ENCODE measurements at places on chromosomes 1 and 21.

GRCh38 chr1:16630661-16631247 lies 17.4 kb upstream of the NBPF1 start:
- no peak for DNase-seq

- no peak for DNase-seq
These were observed 89.6 kb downstream of the TGFBR3 start for GRCh38 chr1:91796390-91796654.

DNA sequence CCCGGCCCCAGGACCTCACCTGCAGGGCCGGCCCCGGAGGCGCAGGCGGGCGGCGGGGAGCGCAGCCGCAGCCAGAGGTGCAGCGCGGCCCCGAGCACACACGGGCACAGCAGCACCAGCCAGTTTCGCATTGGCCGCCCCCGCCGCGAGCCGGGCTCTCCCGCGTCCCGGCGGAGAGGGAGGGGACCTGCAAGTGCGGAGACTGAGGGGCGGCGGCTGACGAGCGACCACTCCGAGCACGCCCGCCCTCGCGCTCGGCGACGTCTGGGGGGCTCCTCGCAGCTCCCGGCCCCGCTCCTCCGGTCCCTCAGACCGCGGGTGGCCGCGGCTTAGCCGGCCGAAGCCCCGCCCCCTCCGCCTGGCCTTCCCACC lies at the start of gene B3GALNT2:
TSS of gene B3GALNT2 (minus strand) at position 331 of the 372 bp plus-strand sequence. CDS start at position 131, 200 bp downstream.
- DNase-seq: no peak

DNA sequence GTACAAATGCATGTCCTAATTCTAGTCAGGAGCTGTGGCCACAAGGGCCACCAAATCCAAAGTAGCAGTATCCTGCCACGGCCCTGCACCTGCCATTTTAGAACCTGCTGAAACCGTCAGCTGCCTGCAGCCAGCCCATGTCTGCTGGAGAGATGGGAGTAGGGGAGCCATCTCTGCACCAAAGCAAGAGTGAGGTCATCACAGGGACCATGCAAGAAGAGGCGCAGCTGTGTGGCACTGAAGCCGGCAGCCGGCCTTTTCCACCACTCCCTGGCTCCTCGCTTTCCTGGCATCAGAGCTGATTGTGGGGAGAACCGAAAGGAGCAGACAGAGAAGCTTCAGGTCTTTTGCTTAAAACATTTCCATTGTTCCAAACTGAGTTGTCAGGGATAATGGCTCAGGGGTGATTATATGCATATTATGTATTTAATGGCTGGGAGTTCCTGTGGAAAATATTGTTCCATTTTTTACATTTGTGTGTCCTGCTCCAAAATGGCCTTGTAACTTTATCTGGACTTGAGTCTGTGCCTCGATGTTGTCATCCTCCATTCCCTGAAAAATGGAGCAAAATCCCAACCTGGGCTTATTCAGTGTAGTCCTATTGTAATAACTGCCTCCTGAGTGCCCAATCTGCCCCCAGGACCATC lies 18.7 kb upstream of the NBL1 start:
- no peak for DNase-seq

DNA sequence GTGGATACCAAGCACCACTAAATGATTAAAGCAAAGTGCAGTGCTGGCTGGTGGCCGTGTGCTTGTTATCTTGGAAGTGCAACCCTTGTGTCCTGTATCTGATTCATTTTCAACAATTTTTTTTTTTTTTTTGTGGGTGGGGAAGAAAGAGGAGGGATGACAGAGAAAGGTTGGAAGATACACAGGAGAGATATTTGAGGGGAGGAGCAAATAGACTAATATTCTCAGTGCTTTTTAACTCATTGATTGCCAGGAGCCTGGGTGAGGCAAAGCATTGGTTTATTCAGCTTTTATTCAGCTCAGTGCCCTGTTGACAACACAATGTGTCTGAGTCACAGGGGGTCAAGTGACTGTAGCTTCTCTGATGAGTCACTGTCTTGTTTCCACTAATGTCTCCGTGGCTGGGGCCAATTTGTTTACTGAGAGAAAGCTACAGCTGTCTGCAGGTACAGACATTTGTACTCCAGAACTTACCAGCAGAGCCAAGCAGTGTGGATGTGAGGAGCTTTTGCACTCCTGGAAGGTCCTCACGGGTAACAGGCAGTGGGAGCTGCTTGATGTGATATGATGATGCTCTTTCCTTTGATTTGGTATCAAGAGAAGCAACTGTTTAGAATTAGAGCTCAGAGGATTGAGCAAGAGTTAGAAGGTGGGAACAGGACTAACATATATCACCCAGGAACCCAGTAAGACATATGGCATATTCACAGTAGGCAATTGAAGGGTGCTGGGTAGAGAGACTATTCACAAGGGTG lies 23.6 kb upstream of the DNM3 start:
- no peak for DNase-seq

DNA sequence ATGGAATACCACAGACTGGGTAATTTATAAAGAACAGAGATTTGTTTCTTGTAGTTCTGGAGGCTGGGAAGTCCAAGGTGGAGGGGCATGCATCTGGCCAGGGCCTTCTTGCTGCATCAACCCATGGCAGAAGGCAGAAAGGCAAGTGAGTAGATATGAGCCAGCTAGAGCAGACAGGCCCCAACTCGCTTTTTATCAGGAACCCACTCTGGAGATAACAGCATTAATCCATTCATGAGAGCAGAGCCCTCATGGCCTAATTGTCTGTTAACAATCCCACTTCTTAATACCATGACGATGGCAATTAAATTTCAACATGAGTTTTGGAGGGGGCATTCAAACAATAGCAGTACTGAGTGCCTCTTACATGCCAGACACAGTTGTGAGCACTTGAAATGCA lies 87.2 kb upstream of the SOX13 start:
- DNase-seq: no peak

- no peak for DNase-seq
These were observed 181.9 kb downstream of the LMO4 start for GRCh38 chr1:87510540-87510939.

DNA sequence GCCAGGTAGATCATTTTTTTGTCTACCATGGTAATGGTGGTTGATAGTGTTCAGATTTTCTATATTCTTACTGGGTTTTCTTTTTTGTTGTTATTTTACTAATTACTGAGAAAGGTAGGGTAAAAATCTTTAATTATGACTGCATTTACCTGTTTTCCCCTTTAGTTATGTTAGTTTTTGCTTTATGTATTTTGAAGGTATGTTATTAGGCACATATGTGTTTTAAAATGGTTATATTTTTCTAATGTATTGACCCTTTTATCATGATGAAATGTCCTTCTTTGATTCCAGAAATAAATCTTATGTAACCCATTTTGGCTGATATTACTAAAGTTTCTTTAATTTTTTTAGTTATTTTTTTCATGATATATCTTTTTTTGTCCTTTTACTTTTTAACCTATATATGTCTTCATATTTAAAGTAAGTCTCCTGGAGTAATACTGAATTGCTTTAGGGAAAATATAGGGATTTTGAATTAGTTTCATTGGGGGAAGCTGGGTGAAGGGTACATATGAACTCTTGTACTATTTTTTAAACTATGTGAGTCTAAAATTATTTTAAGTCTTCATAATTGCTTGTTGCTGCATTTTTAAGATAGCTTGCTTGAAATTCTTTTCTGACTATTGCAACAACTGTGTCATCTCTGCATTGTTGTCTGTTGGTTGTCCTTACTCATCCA lies 22.4 kb downstream of the SLC35A3 start:
- no peak for DNase-seq

DNA sequence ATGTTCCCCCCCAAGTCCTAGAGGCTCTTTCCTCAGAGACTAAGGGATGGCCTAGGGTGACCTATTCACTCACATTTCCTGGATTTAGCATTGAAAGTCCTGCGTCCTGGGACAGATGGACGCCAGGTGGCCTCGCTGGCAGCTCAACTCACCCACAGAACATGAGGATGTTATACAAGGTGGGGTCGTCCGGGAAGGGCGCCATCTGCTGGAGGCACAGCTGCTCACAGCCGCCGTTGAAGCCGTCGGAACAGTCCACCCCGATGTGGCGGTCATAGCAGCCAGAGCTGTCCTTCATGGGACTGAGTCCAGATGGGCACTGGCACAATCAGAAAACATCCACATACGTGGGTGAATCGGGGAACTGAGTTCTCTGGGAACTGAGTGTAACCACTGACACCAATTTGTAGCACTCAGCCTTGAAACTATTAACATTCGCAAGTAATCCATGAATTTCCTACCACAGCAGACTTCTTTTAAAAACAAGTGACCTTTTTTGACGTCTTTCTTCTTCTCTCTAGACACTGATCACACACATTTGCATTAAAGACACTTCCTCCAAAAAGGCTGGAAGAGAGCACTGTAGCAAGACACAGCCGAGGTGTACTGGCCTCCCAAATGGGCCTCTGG lies 215.4 kb downstream of the ASTN1 start:
- DNase-seq: no peak

DNA sequence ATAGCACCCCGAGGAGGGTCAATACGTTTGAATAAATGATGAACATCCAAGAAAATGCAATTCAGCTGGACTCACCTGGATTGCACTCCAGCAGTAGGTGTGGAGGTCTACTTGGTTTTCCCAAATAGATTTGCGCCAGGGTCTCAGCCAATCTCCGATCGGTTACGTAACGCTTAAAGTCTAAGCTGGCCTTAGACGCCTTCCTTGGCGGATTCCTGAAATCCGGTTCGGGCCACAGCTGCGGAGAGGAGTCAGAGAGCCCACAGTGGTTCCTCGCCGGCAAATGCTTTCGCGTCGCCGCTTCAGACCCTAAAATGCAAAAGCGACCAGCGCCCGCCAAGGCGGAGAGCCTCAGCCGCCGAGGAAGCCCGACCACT lies 322 bp downstream of the TFB2M start:
- no peak for DNase-seq

GRCh38 chr1:99788896-99789295 lies 22.5 kb upstream of the FRRS1 start:
- no peak for DNase-seq

- DNase-seq: no peak
These were observed 129.2 kb downstream of the CYYR1 start for GRCh38 chr21:26443867-26444266.

DNA sequence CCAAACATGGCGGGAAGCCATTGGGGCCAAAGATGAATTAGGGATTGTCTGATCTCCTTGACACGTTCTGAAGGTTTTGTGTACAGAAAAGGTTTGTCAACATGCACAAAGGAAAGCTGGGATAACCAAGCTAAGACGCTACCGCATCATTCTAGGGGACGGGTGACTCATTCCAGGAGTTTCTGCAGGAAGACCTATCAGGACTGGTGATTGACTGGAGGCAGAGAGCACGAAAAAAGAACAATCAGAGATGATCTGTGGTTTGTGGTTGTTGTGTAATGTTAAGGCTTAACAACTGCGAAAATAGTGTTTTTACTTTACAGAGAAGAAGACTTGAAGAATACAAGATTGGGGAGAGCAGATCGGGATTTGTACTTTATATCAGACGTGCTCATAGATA lies 22.2 kb upstream of the ERG start:
- DNase-seq: no peak

- no peak for DNase-seq
These were observed 76.7 kb upstream of the RUNX3 start for GRCh38 chr1:25006770-25007169.
